ENCODE measurements at places on chromosomes 4 and X. TPM values are rescaled to one million over a fixed set of nuclear protein-coding genes. Genes with fewer than 3 reads are reported as not detected.

PASD1 gene
- total RNA-seq: not detected

WNK3 gene
- 0.88 TPM for total RNA-seq

GRCh38 chr4:127174616-127175015, 458.1 kb upstream of the INTU start:
- no peak for DNase-seq

SLC38A5 gene
- 0.71 TPM for total RNA-seq

DNA sequence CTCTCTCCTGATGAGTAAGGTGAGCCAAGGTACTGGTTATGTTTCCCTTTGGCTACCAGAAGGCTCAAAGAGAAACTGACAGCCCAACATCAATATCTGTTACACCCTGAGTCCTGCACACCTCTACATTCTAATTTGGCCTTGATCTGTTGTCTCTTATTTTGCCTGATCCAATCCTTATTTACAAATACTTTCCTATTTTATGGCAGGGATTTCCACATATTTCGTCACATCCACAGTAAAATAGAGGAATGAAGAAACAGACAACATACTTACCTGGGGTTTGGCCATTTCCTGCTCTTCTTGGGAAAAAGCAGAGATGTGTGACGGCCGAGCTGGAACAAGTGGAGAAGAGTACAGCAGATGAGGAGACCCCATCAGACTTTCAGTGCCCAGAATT, 1.5 kb downstream of the ZNF182 start:
- no peak for DNase-seq
